Uterus (tissue), 4 donors: ENCODE measurements at places on chromosomes 7 and 10.

GRCh38 chr10:127944256-127944655 lies 37.4 kb downstream of the PTPRE start:
- DNase-seq: no peak

DNA sequence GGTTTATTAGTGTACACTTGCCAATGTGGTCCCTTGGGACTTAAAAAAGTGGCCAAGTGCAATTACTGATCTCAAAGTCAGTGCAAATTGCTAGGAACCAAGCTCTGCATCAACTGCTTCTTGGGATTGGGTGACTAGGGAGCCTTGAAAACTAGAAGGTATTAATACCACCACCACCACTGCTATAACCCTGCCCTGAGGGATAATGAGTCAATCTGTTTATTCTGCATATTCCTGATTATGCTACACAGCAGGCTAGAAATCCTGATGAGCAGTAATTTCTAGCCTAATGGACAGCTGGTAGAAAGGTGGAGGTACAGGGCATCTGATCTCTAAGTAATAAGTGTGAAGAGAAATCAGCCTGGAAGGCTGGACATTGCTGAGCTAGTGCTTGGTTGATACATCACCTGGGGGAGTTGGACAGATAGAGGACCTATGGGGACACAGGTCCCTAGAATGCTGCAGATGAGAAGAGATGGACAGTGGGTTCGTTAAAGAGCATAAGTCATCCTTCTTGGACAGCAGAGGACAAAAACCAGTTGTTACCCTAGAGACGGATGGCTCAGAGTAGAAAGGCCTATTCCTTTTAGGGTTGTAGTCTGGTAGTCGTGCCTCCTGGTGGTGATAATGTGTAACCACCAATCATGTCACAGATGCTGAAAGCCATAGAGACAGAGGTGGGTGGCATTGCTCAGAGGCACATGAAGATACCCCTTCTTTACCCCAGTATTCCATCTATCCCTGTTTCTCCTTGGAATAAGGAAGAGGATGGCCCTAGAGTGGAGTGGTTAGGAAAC lies 554.8 kb downstream of the SORCS1 start:
- DNase-seq: no peak

GRCh38 chr7:16616542-16616941 lies 29.0 kb downstream of the ANKMY2 start:
- no peak for DNase-seq

DNA sequence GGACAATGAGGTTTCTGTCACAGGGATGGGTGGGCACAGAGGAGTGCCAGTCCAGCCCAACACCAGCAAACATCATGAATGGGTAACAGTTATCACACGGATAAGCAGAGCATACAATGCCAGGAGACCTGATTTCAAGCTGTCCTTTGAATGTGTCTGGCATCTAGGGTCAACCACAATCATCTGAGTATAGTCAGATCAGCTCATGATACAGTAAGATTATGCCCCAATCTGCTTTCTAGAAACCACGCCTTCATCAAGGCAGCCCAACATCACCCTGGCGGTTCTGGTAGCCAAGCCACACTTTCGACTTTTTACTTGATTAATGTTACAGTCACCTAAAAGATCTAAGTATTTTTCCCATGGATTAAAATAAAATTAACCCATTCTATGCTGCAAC lies 10.5 kb downstream of the FAM171A1 start:
- DNase-seq: no peak

DNA sequence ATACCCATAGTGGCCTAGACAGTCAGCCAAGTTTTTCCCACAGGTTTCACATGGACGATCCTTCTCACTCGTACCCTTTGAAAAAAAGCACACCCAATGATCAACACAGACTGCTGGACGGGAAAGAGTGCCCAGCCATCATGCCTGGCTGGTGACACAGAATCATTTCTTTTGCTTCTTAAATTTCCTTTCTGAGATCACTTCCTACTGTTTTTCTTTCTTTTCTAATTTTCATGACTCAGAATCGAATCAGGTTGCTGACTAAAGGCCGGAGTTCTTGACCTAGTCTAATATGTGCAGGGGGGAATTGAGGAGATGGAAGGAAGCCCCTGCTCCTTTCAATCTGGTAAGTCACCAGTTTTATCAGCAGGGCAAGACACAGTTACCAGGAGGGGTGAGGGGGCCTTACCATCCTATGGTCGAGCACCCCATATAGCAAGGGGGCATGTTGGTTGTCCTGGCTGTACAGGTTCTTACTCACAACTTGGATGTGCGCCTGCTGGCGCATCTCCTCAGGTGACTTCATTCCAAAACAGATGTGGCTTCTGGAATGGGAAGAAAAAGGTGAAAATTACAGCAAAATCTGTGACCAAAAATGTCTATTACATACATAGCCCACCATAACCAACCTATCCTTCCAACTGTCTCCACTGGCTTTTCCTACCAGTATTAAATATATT lies 3.5 kb downstream of the POLR3A start:
- no peak for DNase-seq

- no peak for DNase-seq
Observed at GRCh38 chr10:24792638-24793037, 69.0 kb upstream of the ARHGAP21 start.

GRCh38 chr10:71747551-71748523 lies 25.5 kb downstream of the VSIR start:
- DNase-seq: no peak

- no peak for DNase-seq
Observed at GRCh38 chr7:155886391-155887173, 74.3 kb upstream of the SHH start.

- no peak for DNase-seq
Observed at GRCh38 chr10:52747694-52748093, 24.9 kb downstream of the MBL2 start.

DNA sequence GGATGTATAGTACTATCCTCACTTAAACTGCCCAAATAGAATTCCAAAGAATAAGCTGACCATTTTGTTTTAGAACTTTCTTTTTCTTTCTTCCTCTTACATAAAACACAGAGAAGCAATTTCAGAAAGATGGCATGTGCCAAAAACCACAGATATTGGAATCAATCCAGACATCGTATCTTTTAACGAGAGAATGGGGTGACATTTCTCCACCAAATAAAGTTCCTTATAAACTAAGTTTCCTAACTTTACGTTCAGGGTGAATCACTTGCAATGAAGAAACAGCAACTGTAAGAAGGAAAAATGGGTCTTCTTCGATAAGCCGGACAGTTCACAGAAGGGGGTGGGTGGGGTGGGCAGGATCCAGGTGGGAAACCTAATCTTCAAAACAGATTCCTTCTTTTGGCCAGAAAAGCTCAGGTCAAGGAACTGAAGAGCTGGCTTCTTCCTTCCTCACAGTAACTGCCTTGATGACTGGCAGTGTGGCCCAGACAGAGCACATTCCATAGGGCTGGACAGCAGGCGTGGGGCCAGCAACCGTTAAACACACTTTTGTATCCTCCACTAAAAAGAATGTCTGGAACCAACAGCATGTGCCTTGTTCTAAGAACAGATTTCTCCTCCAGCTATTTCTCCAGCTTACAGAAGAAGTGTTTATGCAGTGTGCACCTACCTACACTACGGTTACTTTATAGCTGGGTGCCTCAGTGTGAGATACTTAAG lies 31.5 kb downstream of the CREB3L2 start:
- peak; percentile 56 for DNase-seq

GRCh38 chr10:132974886-132975830 lies 32.8 kb upstream of the CFAP46 start:
- DNase-seq: no peak

- DNase-seq: no peak
Observed at GRCh38 chr10:124660404-124661125, 83.6 kb downstream of the FAM53B start.

GRCh38 chr10:43202657-43203447 lies 64.0 kb downstream of the RASGEF1A start:
- DNase-seq: peak; percentile 35

DNA sequence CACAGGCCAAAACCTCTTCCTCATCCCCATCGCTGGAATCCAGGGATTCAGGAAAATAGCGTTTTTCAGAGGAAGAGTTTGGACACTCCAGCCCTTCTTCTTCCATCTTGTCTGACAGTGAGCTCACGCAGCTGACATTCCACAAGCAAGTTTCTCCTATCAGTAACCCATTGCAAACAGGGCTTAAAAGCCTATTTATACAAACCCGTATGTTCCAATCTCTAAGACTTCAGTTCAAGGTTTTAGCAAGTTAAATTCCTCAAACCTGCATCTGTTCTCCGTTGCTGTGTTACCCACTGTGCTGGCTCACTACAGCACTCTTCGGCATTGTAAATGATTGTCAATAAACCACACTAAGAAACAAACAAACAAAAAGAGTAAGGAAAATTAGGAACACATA lies 373 bp downstream of the DHX32 start:
- no peak for DNase-seq
